Ammon's horn (tissue), 1 donor: ENCODE measurements at places on chromosomes 4 and X.

DNA sequence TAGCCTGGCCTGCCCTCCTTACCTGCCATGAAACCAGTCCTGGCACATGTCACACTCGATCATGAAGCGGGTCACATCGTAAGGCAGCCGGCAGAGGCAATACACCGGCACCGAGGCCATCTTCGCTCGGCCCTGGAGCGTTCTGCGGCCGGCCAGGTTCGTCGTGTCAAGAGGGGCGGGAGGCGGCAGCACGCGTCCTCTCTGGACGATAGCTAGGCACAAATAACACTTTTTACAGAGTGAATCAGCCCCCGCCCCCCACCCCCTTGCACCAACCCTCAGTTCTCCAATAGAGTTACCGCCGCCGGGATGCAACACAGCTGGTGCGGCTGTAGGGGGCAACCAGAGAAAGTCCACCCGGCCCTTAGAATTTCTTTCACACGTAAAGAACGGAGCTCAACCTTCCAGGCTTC lies 1.7 kb downstream of the PHF8 start:
- DNase-seq = peak; percentile 17

DNA sequence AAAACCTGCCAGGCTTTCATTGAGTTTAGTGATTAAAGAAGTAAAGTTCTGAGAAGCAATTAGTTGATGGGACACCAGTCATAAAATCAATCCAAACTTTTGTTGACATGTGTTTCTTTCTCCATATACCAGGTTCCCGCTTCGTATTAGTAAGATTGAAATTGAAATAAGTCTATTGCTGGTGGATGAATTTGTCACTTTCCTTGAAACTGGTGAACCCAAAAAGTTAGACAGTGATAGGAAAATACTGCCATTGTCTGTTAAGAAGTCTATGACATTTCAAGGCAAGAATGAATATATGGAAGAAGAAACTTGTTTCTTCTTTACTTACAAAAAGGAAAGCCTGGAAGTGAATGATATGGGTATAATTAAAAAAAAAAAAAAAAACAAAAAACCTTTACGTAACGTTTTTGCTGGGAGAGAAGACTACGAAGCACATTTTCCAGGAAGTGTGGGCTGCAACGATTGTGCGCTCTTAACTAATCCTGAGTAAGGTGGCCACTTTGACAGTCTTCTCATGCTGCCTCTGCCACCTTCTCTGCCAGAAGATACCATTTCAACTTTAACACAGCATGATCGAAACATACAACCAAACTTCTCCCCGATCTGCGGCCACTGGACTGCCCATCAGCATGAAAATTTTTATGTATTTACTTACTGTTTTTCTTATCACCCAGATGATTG lies at the start of gene CD40LG:
Gene CD40LG (plus strand): TSS at position 482 of the 684 bp plus-strand sequence. CDS start 91 bp downstream, at position 573.
- no peak for DNase-seq

GRCh38 chr4:24802648-24803047 lies 7.3 kb downstream of the SOD3 start:
- DNase-seq = no peak

DNA sequence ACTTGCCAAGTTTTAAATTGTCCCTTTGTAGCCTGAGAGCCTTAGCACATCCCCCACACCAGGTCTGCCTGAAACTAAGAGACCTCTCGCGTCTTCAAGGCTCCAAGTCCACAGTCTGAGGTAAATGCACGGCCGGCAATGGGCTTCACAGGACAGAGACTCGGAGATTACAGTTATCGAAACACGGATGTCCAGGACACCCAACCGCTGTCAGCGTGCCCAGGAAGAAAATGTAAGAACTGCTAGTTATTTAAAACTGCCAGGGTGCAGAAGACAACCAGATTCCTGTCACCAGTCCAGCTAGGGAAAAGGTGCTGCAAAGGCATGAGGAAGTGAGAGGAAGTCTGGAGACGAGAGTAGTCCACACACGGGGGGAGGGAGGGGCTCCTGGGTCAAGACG lies 28.9 kb downstream of the ZNF827 start:
- no peak for DNase-seq

DNA sequence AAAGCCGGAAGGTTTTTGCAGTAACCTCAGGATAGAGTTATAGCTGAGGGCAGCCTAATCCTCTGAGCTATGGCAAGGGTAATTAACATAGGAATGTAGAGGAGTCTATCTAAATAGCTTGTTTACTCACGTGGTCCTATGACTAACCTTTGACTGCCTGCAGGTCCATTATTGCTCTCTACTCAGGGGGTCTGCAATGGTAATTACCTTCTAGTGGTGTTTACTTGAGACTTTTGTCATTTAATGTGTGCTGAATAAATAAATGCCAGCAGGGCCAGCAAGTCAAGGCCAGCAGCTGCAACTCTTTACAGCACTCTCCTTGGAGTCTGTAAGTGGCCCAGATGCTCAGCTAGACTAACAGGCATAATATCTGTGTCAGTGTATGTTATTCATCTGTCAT lies 212.7 kb upstream of the FMR1 start:
- DNase-seq = no peak

- DNase-seq = no peak
Measured at GRCh38 chr4:675980-676870, 1.9 kb downstream of the MYL5 start.
